ENCODE measurements at places on chromosomes 4 and X. TPM values are rescaled to one million over a fixed set of nuclear protein-coding genes. Genes with fewer than 3 reads are reported as not detected.
A peak's percentile ranks its signal among the peaks of the same experiment; 100 is the strongest.

DNA sequence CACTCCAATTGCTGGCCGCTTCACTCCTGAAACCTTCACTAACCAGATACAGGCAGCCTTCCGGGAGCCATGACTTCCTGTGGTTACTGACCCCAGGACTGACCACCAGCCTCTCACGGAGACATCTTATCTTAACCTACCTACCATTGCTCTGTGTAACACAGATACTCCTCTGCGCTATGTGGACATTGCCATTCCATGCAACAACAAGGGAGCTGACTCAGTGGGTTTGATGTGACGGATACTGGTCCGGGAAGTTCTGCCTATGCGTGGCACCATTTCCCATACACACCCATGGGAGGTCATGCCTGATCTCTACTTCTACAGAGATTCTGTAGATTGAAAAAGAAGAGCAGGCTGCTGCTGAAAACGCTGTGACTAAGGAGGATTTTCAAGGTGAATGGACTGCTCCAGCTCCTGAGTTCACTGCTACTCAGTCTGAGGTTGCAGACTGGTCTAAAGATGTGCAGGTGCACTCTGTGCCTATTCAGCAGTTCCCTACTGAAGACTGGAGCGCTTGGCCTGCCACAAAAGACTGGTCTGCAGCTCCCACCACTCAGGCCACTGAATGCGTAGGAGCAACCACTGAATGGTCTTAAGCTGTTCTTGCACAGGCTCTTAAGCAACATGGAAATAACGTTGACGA lies 35.8 kb upstream of the PRDM8 start:
- H3K4me3 ChIP-seq = no peak overlapping the region
- no peak for DNase-seq
- no peaks in the 10 kb centered on the region for H3K36me3 ChIP-seq

DNA sequence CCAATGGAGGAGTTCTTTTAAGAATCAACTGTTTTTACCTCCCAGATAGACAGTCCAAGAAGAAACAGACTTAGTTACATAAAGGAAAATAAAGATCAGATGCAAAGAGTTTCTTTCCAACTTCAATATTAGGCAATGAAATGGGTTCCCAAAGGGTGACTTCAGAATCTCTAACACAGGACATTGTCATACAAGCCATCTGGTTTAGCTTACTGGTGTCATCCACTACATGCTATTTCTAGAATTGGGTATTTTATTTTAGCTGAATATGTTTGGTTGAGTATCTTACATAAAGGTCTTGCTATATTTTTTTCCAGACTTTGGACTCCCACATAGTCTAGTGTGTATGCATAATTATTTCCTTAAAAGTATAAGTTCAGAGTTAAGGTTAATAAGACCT lies 162.1 kb upstream of the SLC7A11 start:
- no peak overlapping the region for H3K27ac ChIP-seq
- no peaks in the 10 kb centered on the region for H3K27me3 ChIP-seq
- no peaks in the 10 kb centered on the region for H3K36me3 ChIP-seq
- no peaks in the 10 kb centered on the region for H3K4me1 ChIP-seq
- H3K4me3 ChIP-seq = no peak overlapping the region

TRO gene
- 11.6 TPM for total RNA-seq

- H3K27me3 ChIP-seq = no peaks in the 10 kb centered on the region
- H3K4me1 ChIP-seq = no peaks in the 10 kb centered on the region
- H3K27ac ChIP-seq = no peak overlapping the region
- no peak for DNase-seq
- H3K36me3 ChIP-seq = peaks cover 16% of the 10 kb centered on the region
Observed at GRCh38 chrX:1430451-1430850, 22.3 kb downstream of the ASMTL start.

GRCh38 chr4:189032606-189033338 lies 893.5 kb downstream of the TRIML1 start:
- no peak overlapping the region for H3K4me3 ChIP-seq
- H3K27me3 ChIP-seq = no peaks in the 10 kb centered on the region
- H3K4me1 ChIP-seq = no peaks in the 10 kb centered on the region
- no peaks in the 10 kb centered on the region for H3K36me3 ChIP-seq

DNA sequence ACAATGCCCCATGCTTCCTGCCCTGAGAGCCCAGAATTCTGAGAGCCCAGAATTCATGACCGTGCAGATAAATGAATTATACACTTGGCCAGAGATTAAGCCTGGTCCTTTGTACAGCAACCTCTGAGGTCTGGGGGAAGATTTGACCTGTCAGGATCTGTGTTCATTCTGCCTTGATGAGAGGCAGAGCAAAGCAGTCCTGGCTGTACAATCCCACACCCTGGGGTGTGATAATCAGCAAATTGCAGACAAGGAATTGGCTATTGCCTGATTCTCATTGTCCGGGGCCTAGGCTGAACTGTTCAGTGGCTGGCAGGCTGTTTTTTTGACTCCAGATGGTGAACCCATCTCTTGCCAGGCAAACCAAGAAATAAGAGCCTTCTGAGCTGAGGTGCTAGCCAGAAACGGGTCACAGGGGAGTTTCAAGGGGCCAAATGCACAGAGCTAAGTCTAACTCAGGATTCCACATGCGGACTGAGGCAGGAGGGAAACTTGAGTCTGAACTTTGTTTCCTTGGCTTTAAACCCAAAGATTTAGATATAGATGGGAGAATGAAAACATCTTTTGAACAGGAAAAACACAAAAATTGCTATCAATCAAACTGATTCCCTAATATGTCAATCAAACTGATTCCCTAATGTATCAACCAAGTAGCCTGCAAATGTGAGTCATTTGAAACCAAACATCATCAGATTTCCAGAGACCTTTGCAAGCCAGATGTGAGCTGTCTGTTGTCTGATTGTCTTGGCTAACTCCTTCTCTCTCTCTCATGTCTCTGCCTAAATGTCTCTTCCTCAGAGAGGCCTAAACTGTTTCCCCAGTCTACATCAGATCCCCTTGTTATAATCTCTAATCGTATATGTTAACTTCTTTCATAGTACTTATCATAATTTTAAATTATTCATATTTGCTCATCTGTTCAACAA lies 159.3 kb downstream of the ATG4A start:
- H3K27me3 ChIP-seq = no peaks in the 10 kb centered on the region
- H3K4me1 ChIP-seq = no peaks in the 10 kb centered on the region
- no peak for DNase-seq

GAGE12J gene
- not detected for total RNA-seq

GRCh38 chrX:47217121-47217851 lies 1.2 kb upstream of the CDK16 start:
- peaks cover 12% of the 10 kb centered on the region for H3K4me1 ChIP-seq
- H3K36me3 ChIP-seq = peaks cover 22% of the 10 kb centered on the region
- peak overlapping the region; percentile 40 for H3K4me3 ChIP-seq
- H3K27me3 ChIP-seq = peaks cover 4% of the 10 kb centered on the region
- H3K27ac ChIP-seq = peak overlapping the region; percentile 43

CENPVL2 gene
- not detected for total RNA-seq

DNA sequence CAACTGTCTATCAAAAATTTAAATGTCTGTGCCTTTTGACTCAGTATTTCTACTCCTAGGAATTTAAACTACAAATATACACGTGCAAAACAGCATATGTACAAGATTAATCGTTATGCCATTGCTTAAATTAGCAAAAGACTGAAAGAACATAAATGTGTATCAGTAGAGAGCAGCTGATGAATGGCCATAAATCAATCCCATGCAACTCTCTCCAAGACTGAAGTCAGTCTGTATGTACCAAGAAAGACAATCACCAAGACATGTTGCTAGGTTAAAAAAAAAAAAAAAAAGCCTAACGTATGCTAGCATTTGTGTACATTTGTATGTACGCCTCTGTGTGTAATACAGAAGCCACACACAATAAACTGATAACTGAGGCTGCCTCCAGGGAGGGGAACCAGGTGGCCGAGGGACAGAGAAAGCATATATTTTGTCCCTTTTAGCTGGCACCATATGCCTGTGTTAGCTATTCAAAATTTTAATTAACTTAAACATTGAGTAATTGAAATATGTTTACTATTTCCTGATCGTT lies 130.7 kb downstream of the SH3KBP1 start:
- no peak overlapping the region for H3K4me3 ChIP-seq
- no peak overlapping the region for H3K27ac ChIP-seq
- H3K36me3 ChIP-seq = no peaks in the 10 kb centered on the region
- no peak for DNase-seq
- peaks cover 2% of the 10 kb centered on the region for H3K27me3 ChIP-seq

- no peak overlapping the region for H3K27ac ChIP-seq
- H3K4me3 ChIP-seq = no peak overlapping the region
- H3K36me3 ChIP-seq = no peaks in the 10 kb centered on the region
- no peaks in the 10 kb centered on the region for H3K4me1 ChIP-seq
- DNase-seq = no peak
Observed at GRCh38 chrX:11881485-11882170, 123.6 kb downstream of the MSL3 start.

DNA sequence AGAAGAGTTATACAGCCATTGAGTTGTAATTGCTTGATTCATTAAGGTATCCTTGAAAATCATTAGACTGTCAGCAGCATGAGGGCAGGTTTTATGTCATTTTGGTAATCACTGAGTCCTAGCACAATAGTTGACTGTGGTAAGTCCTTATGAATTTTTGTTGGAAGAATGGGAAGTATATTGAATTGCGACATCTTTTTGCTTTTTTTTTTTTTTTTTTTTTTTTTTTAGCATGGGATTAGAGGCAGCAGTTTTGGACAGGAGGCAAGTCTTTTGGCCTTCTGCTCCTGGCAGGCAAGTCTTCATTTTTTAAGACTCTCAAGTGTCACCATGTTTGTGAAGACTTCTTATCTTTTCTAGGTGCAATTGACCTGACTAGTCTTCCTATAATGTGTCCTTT lies 29.7 kb downstream of the PRRG1 start:
- no peak for DNase-seq
- H3K4me1 ChIP-seq = no peaks in the 10 kb centered on the region
- no peaks in the 10 kb centered on the region for H3K36me3 ChIP-seq
- no peak overlapping the region for H3K27ac ChIP-seq
- no peak overlapping the region for H3K4me3 ChIP-seq
- H3K27me3 ChIP-seq = no peaks in the 10 kb centered on the region
